ENCODE measurements at places on chromosomes 4 and X.

GRCh38 chr4:79620617-79621016 lies 212.6 kb upstream of the GK2 start:
- no peak for DNase-seq

DNA sequence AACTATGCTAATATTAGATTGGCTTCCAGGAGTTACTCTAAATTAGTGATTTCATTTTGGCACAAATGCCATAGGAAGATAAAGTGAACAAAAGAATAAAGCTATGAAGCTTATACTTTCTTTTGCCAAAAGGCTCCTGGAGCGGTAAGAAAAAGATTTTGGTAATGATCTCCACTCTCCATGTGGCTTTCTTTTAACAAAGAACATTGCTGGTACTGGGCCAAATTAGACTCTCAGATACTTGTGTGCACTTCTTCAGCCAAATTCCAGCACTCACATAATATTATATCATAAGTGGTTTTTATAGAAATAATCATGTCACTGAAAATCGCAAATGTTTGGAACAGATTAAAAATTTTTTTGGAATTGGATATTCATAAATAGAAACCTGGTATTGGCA lies 142.4 kb upstream of the FGF13 start:
- no peak for DNase-seq

GRCh38 chr4:154502111-154502510 lies 10.5 kb upstream of the DCHS2 start:
- DNase-seq = no peak

DNA sequence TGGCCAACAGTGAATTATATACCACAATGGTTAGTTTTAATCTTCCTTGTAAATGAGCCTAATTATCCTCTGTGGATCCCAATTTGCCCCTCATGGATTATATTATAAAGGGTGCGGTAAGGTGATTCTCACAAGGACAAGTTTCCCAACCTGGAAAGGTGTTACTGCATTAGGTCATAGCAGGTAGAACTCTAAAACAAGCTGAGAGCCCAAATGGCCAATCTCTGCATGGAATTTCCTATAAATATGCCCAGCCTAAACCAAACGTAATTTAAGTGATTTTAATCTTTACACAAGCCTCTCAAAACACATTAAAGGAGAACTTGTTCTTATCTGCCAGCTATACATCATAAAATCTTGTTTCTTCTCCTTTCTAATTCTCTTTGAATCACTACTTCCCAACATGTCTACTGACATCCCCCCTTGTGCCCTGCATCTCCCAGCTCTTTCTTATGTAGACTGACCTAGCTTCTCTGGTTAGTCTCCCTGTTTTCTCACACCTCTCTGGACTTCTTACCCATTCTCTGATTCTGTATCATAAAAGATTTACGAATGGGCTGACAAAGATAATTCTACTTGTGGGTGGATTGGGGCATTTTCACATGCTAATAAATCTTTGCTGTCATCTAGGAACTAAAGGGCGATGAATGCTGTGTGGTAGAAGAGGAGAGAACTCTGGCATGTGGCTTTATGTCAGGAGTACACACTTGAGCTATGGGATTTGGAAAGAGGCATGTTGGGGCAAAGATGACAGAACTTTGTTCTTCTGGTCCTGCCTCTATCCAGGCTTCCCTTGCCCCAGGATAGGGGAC lies 94.3 kb upstream of the PGRMC2 start:
- DNase-seq = no peak

DNA sequence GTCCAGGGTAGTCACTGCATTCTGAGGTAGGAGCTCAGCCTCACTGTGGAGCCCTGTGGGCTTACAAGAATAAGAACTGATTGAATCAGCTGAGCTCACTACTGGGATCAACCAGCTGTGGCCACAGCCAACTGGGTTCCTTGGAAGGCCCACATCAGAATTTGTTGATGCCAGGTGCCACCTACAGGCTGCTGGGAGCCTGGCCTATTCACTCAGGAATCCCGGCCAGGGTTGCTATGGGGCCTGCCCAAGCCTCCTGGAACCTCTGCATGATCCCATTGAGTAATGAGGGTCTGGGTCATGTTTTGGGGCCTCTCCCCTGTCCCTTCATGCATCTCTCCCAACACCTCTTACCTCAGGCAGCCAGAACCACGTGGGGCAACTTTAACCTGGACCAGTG lies 53.9 kb upstream of the KIAA1210 start:
- no peak for DNase-seq

GRCh38 chr4:169100670-169101101 lies 90.6 kb upstream of the CBR4 start:
- DNase-seq = no peak

GRCh38 chr4:89177807-89178206 lies 66.5 kb downstream of the TIGD2 start:
- DNase-seq = no peak

DNA sequence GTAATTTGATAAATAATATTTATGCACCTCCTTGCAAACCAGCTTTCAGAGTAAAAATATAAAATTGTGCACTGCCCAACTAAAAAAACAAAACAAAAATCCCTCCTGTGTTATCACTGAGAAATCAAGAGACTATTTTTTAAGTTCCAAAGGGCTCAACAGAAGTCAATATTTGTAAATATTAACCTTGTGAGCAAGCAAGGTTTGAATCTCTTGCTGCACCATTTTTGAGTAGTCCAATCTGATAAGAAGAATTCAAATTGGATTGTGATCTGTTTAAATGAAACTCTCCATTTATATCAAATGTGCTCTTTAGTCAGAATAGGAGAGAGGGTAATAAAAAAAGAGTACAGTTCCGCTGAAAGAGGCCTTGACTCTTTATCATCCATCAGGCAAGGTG lies 520.2 kb downstream of the RAB28 start:
- DNase-seq = no peak

- DNase-seq = no peak
These were observed 66.6 kb downstream of the FBXO8 start for GRCh38 chr4:174216799-174217272.

GRCh38 chrX:1086444-1087409 lies 125.7 kb downstream of the CRLF2 start:
- DNase-seq = no peak

DNA sequence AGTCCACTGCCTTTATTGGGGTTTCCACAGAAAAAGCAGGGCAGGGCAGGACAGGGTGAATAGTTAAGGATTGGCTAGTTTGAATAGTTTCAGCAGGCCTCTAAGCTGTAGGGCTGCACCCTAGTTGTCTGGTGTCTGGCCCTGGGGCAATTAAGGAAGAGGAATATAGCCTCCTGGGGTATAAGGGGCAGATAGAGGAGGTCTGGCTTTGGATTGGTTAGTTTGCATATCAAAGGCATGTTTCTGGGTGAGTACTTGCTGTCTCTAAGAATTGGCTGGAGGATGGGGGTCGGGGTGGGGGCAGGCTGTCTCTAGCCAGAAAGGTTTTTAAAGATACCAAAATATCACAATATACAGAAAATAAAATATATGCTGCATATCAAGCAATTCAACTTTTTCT lies 100.4 kb downstream of the TMEM164 start:
- DNase-seq = no peak

DNA sequence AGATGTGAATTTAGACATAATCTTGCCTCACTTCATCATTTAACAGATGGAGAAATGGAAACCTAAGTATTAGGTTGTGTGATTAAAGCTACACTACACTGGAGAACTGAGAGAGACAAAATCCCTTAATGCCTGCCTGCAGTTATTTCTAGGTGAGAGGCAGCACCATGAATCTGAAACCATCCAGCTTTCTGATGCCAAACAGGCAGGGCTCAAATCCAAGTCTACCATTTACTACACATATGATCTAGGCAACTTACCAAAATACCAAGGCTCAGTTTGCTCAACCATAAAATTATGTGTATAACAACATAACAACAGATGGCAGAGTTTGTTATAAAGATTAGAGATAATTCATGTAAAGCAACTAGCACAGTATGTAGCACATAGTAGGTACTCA lies 38.7 kb downstream of the GABRA4 start:
- DNase-seq = no peak

- no peak for DNase-seq
These were observed 15.1 kb upstream of the TNIP2 start for GRCh38 chr4:2771264-2771663.

DNA sequence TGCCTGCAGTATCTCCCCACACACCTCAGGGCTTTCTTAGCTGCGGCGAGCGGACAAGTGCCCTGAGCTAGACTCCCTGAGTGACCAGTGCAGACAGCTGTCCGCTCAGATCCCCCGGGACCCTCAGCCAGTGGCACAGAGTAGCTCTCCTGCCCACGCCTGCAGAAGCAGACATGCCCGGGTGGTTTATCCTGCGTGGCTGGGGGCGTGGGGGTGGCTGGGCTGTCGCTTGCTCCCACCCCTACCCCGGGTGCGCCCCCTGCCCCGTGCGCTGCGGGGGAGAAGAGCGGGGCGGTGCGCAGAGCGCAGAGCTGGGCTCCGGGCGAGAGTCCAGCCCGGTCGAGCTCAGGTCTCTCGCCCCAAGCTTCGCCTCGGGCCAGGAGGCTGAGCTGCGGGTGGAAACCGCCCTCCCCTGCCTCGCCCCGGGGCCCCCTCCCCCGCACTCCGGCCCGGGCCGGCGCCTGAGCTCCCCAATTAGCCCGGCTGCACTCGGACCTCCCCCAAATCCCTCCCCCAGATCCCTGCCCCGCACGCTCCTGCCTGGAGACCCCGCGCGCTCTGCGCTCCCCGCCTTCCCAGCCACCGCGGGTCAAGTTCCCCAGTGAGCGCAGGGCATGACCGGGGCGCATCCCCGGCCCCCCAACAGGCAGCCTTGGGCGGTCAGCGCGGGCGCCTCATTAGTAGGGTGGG lies 11.7 kb upstream of the SHOX start:
- no peak for DNase-seq

DNA sequence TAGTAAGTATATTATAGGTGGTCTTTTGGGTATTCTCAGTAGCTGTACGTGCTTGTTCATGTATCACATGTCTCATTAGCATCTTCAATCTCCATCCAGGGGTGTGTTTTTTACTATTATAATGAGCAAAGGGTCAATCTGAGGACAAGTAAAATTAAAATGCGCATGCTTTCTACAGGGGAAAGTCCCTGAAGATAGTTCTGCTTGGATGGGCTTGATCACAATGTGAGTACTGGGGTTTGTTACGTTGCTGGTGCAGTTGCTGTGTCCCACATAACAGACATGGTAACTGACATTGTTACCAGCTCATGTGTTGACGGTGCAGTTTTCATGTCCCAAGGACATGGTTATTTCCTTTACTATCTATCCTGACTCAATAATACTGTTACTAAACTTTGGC lies 65.9 kb downstream of the UCHL1 start:
- no peak for DNase-seq
